ENCODE measurements at places on chromosomes 7 and 10.

DNA sequence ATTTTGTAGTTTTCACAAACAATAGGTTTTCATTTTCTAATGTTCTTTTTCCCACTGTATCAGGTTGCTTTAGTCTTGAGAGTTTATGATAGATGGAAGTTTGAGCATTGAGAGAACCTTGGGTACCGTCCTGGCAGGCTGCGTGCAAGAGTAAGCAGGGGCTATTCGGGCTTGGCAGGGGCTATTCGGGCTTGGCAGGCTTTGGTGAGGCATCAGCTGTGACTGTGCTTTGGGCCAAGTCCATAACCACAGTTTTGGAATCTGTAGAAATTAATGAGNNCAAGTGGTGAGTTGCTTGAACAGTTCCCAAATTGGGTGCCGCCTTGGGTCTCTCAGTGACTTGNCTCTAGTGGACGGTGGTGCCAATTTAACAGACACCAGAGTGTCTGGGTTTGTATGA is 424.6 kb downstream of the PAXIP1 start:
- no peak for DNase-seq

DNA sequence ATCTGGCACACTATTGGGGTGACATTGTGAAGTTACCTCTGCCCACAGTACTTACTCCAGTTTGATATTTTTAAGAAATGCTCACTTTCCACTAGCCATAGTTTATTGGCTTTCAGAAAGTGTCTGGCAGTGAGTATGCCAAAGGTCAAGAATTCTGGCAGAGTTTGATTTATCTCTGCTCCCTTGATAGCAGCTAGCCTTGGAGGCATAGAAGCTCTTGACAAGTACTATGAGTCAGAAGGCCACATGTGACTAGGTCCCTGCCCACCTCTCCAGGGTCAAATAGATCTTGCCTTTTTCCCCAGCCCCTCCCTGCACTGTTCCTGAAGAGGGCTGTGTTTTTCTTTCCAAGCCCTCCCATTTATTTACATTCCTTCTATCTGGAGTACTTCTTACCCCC is 202.2 kb downstream of the AUTS2 start:
- no peak for DNase-seq

- peak; percentile 14 for DNase-seq
These were observed 42.9 kb downstream of the MKLN1 start for GRCh38 chr7:131370523-131370968.

GRCh38 chr7:17770710-17771375 is 169.5 kb downstream of the SNX13 start:
- peak; percentile 71 for DNase-seq

DNA sequence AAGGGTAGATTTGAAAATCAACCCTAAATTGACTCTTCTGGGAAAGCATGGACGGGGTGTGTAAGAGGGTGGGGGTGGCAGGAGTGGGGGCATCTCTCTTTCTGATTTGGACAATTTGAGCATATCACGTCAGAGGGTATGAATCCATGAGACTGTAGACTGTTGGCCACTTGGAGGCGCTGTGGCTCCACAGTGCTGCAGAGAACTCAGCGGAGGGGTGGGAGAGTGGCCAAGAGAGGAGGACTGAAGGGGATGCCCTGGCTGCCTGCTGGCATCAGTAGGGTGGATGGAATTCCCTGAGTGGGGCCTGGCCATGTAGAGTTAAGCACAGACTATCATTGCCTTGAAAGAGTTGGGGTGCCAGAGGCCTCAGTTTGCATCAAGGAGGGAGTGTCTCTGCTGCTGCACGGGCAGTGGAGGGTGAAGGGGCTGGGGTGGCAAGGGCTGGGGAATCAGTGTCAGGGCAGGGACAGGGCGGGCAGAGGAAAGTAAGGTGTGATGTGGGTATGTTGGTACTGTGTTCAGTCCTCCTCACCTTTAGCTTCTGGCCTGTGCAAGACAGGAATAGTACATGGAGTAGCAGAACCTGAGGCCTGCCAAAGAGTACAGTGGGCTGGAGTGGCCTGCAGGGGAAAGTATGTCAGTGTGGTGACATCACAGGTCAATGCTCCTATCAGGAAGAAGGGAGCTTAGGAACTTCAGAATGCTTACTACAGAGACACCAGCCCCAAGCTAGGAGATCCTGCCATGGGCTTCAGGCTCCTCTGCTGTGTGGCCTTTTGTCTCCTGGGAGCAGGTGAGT is 133.5 kb upstream of the PRSS58 start:
- DNase-seq, result no peak

- peak; percentile 80 for DNase-seq
These were observed 1026.8 kb downstream of the GATA3 start for GRCh38 chr10:9081253-9081652.

DNA sequence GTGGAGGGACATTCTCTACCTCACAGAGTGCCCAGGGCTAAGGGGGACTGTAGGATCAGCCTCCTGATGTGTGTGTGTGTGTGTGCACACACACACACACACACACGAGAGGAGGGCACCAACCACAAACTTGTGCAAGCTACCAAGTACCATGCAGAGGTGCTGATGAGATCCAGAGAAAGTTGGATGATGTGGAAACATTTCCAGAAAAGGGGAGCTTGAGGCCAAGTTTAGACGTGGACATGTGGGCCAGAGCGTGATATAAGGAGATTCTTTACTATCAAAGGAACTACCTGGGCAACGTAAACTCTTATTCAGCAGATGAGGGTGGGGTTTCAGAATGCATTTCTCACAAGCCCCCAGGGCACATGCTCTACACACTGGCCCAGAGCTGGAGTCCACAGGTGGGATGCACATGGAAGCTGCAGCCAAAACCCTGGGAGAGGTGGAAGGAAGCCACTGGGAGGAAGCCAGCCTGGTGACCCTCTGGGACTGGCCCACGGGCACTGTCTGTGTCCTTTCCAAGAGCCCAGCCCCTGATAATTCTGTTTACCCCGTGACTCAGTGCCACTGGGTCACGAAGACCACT is 53.5 kb downstream of the DLG5 start:
- DNase-seq, result peak; percentile 59

DNA sequence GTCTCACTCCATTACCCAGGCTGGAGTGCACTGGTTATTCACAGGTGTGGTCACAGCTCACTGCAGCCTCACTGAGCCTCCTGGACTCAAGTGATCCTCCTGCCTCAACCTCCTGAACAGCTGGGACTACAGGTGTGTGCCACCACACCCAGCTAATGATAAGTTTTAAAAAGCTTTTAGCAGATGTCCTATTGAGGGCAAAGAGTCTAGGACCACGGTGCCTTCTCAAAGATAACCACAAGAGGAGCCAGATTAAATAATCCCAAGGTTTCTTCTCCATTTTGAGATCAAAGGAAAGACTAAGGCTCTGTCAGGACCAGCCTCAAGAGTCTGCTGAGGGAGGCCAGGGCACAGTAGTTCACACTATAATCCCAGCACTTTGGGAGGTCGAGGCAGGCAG is 4.7 kb downstream of the ATP5MF start:
- no peak for DNase-seq

GRCh38 chr7:17863095-17863808 is 77.0 kb downstream of the SNX13 start:
- no peak for DNase-seq

DNA sequence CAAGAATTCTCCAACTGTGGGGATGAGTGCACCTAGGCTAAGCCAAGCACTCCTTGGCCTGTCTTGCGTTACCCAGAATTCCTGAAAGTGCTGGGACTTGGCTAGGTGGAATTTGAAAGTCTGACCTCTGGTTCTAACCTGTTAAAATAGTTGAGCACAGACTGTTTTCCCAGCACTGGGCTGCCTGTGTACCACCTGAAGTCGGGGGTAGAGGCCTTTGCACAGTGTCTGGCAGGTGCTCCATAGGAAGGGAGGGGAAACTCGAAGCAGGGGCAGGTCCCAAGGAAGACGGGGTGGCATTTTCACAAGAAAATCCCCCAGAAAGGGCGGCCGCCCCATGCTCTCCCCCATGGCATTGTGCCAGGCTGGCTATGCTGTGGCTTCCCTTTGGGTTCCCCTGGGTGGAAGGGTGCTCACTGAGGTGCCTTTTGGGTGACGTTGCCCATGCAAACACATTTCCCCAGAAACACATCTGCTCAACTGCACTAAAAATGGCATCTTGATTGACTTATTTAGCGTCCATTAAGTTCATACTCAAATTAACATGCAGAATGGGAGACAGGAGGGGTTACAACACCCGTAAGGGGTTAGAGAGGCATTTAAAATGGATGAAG is 62.9 kb downstream of the SYPL1 start:
- DNase-seq, result no peak

DNA sequence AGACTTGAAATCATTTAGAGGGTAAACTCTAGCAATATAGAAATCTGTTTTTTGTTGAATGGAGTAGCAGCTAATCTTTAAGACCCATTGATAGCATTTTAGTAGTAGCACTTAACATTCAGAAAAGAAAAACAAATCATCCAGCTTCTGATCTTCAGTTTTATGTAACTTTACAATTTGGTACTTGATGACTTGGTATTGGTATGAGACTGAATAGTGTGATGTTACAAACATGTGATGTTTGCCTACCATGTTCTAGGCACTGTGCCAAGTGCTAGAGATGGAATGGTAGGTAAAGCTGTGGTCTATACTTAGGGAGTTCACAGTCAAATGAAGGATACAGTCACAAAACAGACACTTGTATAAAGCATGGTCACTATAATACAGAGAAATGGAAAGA is 21.3 kb downstream of the ZEB1 start:
- no peak for DNase-seq

- DNase-seq, result no peak
These were observed 103.3 kb downstream of the DIP2C start for GRCh38 chr10:586151-586550.

GRCh38 chr7:83111391-83111790 is 51.3 kb downstream of the PCLO start:
- no peak for DNase-seq

DNA sequence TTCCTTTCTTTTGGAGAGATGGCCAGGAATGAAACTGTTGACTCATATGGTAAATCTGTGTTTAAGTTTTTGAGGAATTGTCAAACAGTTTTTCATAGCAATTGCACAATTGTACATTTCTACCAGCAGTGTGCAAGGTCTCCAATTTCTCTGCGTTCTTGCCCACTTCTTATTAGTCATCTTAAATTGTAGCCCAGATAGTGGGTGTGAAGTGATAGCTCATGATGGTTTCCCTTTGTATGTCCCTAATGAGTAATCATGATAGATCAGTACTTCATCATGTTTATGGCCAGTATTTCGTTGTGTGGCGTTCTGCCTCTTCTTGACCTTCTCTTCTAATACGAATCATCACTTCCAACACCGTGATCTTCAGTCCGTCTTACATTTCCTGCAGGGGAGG is 136.3 kb downstream of the DOCK1 start:
- peak; percentile 91 for DNase-seq

- DNase-seq, result no peak
These were observed 64.6 kb downstream of the UNCX start for GRCh38 chr7:1297017-1297960.

GRCh38 chr10:7589748-7590147 is 77.0 kb downstream of the ITIH5 start:
- no peak for DNase-seq

GRCh38 chr10:93947055-93947454 is 46.7 kb upstream of the PLCE1 start:
- peak; percentile 10 for DNase-seq

DNA sequence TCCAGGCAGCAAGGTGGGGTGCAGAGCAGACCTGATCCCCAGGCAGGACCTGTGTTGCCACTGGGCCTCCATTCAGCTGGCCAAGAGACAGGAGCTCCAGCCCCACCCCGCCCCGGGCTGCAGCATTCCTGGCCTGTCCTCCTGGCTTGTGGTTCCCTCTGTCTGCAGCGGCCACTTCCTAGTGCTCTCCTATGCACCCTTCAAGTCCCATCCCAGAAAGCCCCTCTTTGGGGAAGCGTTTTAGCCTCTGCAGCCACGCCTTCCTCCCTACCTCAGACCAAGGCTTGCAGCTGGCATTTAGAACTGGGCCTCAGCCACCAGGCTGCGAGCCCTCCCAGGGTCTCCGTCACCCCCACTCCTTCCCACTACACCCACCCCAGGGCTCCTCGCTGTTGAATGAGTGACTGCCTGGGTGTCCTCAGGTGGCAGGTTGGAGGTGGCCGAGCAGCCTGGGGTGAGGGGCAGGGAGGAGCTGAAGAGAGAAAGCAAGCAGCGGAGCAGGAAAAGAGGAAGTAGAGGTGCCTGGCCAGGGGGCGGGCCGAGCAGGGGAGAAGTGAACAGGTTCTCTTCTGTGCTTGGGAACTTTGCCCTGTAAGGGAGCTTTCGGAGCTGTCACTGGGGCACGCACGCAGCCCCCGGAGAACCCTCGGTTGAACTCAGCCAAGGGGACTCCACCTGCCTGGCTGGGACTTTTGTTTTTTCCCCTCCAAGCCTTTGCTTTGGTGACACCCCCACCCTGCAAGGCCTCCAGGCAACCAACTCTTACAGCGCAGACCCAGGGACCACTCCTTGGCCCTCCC is 109.1 kb upstream of the TNRC18 start:
- no peak for DNase-seq

DNA sequence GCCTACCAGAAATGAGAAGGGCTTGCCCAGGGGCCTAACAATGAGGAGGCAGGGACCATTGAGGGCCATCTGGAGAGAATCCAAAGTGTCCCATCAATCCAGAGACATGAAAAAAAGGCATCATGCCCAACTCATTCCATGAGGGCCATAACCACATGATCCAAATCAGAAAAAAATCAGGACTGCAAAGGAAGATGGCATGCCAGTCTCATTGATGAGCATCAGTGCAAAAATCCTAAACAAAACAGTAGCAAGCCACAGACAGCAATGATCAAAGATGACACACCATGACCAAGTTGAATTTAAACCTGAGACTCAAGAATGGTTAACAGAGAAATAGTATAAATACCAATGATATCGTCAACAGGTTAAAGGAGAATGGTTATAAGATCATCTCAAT is 7.0 kb upstream of the CYP3A4 start:
- peak; percentile 58 for DNase-seq

GRCh38 chr7:48299580-48300169 is 128.4 kb downstream of the ABCA13 start:
- DNase-seq, result peak; percentile 85

DNA sequence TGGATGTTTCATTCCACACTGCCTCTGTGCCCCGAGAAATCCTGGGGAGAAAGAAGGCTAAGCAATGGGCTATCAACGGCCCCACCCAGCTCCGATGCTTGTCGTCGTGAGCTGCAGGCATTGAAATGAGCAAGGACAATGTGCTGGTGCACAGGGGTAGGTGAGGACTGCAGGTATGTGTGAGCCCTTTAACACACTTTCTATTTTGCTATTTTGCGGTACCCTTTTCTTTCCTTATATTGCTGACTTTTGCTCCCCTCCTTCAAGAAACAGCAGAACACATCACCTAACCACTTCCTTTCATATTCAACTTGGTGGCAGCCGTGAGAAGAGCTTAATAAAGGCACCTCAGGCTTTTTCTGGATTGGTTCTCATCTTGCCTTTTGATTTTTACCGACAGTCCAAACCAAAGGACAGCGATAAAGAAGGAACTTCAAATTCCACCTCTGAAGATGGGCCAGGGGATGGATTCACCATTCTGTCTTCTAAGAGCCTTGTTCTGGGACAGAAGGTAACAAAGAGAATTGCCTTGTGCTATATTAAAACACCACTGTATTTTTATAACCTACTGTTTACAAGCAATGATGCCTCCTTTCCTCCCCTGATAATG is 39.2 kb downstream of the AIFM2 start:
- no peak for DNase-seq

- no peak for DNase-seq
These were observed 72.3 kb upstream of the SRRM3 start for GRCh38 chr7:76129366-76129765.
